G401 (cell line): ENCODE measurements at places on chromosomes 1 and 21. TPM values are rescaled to one million over a fixed set of nuclear protein-coding genes. Genes with fewer than 3 reads are reported as not detected.

- DNase-seq, result no peak
These were observed 73.7 kb downstream of the LRRC8C start for GRCh38 chr1:89706700-89707012.

GRCh38 chr1:173529106-173529505 is 52.0 kb downstream of the PRDX6 start:
- DNase-seq, result no peak

- peak; percentile 8 for DNase-seq
These were observed 321.0 kb upstream of the LRRC7 start for GRCh38 chr1:69246710-69247109.

GRCh38 chr1:79376106-79376505 is 369.6 kb upstream of the ADGRL4 start:
- DNase-seq, result no peak

GRCh38 chr1:196433000-196433399 is 175.2 kb downstream of the KCNT2 start:
- DNase-seq, result no peak

DNA sequence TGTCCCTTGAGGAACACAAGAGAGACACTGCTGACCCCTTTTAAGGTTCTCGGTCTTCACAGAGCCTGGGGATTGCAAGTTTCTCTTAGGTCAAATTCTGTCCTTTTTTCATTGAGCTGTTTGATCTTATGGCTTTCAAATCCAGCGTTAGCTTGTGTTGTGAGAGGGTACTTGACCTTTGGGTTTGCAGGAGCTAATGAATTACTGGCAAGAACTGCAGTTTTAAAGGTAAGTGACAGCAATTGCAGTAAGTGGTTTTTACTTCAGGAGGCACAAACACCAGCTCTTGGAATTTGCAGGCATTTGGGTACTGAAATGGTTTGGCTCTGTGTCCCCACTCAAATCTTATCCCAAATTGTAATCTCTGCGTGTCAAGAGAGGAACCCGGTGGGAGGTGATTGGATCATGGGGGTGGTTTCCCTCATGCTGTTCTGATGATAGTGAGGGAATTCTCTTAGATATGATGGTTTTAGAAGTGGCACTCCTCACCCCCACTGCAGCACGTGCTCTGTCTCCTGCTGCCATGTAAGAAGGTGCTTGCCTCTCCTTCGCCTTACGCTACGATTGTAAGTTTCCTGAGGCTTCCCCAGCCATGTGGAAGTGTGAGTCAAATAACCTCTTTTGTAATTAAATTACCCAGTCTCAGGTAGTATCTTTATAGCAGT is 134.5 kb upstream of the LYPLAL1 start:
- DNase-seq, result no peak

DNA sequence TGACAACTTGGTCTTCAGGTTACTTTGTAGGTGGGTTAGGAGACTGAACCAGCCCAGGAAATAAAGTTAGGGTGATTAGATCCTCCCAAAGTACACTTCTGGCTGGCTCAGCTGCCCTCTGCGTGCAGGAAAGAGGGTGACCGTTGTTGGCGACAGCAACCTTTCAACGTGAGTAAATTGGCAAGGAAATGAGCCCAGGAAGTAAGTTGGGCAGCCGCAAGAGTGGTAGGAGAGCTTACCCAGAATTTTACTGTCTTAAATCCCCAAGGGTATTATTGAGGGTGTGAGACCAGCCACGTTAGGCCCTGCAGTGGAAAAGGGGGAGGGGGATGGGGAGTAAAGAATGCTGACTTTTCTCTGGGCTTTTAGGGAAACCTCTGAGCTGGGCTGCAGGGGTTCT is 1.6 kb downstream of the TENT5C start:
- no peak for DNase-seq

DNA sequence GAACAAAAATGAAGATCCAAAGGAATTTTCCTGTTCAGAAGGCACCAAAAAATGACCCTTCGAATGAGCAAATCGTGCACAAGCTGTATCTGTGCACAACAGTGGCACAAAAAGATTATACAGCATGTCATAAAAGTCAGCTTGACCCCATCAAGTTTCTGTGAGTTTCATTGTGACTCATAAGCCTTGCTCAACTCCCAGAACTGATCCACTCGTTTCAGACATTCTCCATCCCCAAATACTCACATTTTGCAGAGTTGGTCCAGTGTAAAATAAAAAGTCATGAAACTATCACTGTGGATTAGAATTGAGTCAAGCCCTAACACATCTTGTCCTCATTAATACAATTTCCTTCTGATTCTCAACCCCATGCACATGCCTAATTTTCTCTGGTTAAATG is 174.7 kb upstream of the PKN2 start:
- no peak for DNase-seq

DNA sequence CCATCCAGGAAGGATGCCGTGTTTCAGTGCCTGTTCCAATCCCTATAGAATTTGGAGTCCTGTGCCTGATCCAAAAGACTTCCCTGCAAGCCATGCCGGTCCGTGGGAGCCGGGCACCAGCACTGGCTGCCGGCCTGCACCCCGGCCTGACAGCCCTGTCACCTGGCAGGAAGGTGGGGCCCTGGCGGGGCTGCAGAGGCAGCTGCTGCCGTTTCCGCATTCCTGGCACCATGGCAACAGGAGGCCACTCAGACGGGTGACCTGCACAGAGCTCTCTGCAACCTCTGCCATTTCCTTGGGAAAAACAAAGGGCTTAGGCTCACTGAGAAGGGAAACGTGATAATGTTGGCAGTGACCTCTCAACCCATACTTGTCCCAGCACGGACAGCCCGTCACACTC is 63.2 kb upstream of the TMEM51 start:
- peak; percentile 63 for DNase-seq

GRCh38 chr1:26787706-26788514 is at the start of gene PIGV:
Gene PIGV, plus strand, starts transcription at chr1:26787950. Its CDS starts 2,866 bp downstream, at chr1:26790816.
- peak; percentile 88 for DNase-seq

- no peak for DNase-seq
These were observed 53.1 kb upstream of the ADAR start for GRCh38 chr1:154661110-154661509.

DNA sequence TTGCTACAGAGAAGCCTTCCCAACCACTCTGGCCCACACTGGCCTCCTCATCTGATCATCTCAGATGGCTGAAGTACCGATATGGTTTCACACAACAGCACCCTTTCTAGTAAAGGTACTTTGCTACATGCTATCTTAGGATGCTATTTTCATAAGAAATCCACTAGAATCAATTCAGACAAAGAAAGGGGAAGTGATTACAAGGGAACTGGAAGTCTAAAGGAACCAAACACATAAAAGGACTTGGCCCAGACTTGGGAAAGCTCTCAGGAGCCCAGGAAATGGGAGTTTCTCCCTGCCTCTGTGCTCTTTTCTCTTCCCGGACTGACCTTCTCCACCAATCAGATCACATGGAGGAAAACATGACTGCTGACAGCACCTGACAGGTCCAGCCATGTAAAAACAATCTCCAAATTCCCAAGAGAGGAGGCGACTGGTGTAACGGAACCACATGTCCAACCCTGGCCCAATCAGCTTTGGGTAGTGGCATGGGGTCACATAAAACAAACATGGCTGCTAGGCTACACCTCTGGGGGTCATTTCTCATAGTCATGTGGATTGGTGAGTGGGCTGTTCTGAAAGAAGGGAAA is 12.7 kb upstream of the FOXE3 start:
- DNase-seq, result no peak

DNA sequence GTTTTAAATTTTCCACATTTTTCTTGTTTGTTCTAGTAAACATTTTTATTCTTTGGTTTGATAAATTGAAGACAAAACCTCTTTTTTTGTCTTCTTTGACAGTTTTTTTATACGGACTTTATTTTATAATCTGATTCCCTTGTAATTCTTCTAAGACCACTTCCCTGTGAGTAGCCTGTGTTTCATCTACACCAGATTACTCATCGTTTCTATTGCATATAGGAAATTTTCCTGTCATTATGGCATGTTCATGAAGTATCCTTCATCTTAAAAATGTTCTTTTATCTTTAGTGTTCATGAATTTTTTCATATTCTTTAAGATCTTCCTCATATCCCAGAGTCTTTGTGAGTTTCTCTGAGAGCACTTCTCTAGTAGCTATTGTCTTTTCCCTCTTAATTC is 109.8 kb downstream of the USP25 start:
- DNase-seq, result no peak

DNA sequence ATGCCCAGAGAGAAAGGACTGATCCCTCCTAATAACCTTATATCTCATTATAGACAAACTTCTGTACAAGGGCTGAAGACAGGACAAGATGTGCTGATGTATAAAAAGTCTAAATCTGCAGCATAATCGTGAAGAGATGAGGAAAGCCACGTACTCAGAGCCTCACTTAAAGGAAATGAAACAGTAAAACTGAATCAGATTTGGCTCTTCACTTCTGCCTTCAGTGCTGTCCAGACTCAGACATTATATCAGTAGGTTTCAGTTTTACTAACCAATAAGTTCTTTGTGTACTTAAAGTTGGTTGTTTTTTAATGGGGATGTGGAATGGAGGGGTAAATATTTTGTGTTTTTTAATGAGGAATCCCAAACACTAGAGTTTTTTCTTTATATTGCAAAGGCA is 45.3 kb upstream of the RGS1 start:
- DNase-seq, result no peak

DNA sequence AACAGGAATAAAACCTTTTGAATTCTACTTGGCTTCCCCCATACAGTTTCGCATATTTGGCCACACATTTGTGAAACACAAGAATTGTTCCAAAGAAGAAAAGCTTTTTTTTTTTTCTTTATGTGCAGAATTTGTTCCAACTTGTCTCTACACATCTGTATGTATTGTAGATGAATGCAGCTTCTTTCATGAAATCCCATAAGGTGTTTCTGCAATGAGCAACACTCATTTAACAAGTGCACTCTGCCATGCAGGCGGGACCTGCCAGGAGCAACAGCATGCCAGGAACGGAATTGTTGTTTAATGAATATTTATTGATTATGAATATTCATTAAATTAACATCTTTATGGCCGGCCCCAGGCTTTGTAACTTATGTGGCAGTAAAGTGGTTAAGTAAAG is 1075.0 kb downstream of the TTLL7 start:
- no peak for DNase-seq

DNA sequence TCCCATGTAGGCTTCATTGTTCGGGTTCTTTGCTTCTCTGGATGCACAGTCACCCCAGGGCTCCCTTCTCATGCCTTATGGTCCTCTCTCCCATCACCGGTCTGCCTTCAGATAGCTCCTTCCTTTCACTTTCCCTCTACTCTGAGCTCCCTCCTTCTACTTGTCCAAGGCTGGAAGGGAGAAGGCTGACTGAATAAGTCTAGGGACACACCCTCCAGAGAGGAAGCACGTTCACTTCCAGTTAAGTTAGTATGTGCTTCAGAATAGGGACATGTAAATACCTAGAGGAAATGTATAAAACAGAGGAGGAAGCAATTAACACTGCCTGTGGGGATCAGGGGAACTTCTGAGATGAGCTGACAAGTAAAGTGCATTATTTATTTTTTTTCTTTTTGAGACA is 23.5 kb downstream of the CXADR start:
- DNase-seq, result no peak

Gene WNT3A
- 0.37 TPM in 1 of 2 replicates, not detected in the other for total RNA-seq

Gene GJA5
- total RNA-seq, result not detected in 2 replicates

Gene CD1D
- total RNA-seq, result not detected in 2 replicates

Gene LIPI
- not detected in 2 replicates for total RNA-seq
